ENCODE measurements at places on chromosomes 2 and 18.

- peak; percentile 12 for DNase-seq
These were observed 114.4 kb upstream of the DTNA start for GRCh38 chr18:34595690-34596089.

- no peak for DNase-seq
These were observed 17.3 kb upstream of the LBH start for GRCh38 chr2:30213907-30214463.

GRCh38 chr2:160474319-160474645 is 19.3 kb downstream of the RBMS1 start:
- no peak for DNase-seq

DNA sequence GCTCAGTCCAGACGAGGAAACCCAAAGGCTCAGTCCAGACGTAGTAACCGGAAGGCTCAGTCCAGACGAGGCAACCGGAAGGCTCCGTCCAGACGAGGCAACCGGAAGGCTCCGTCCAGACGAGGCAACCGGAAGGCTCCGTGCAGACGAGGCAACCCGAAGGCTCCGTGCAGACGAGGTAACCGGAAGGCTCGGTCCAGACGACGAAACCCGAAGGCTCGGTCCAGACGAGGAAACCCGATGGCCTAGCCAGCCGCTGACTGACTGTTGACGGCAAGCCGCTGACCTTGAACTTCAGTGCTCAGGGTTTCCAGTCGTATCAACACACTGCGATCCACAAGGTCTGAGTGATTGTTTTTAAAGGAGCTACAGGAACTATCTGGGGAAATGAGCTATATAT is 150.7 kb upstream of the TPO start:
- DNase-seq: no peak

DNA sequence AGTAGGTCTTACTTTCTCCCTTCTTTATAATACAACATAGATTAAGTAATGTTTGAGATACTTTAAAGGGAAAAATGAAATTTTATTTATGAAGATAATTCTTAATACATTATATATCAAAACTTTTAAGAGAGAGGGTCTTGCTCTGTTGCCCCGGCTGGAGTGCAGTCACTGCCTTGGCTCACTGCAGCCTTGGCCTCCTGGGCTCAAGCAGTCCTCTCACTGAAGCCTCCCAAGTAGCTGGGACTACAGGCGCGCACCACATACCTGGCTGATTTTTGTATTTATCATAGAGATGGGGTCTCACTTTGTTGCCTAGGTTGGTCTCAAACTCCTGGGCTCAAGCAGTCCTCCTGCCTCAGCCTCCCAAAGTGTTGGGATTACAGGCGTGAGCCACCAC is 94.8 kb downstream of the COX7A2L start:
- DNase-seq: no peak

DNA sequence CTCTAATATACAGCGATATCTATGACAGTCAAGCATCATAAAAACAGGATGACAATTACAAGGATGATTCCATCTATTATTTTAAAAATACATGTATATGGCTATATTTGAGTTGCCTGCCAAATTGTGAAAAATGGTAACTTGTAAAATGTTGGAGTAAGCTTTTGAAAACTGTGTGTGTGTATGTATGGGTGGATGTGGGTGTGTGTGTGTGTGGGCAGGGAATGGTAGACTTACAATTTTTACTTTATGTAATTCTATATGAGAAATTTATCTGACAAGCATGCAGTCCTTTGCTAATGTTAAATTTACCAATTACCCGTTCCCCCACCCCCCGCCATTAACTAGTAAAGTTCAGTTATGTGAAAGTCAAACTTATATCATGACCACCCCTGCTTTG is 14.0 kb downstream of the EPHA4 start:
- DNase-seq: no peak

DNA sequence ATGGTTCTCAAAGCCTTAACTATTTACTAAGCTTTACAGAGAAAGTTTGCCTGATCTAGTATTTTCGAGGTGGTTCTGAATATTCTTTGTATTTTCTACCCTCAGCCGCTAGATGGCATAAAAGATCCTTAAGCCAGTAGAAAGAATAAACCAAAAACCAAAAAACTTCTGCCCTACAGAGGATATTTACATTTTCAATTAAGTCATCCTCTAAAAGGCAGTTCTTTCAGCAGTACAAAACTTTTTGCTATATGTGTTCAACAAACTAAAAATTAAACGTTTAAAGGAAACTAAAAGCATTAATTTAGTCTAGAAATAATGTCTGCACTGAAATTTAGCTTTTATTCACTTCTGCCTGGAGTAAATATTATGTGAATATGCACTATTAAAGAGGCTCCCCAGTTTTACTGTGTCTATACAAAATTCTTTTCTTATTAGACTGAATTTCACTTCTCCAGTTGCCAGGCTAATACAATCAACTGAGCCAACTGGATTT is 297.5 kb downstream of the PIEZO2 start:
- DNase-seq: no peak

DNA sequence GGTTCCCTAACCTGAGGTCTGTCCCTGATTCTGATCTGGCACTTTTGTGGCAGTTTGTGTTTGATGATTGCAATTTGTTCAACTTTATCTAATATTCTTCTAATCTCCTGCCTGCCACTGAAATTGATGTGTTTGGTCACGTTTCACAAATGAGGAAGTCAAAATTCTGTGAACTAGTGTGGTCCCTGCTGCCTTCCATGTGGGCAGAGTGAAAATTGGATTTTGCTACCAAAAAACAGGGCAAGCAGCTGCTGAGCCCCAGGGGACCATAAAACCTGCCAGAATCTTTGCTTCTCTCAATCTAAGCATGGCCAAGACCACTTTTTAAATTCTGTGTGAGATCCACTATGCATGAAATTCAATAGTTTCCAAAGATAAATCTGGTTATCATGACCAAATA is 195.5 kb upstream of the CYRIA start:
- DNase-seq: no peak

- no peak for DNase-seq
These were observed 94.4 kb downstream of the FANCL start for GRCh38 chr2:58146707-58147106.

GRCh38 chr2:162400336-162400735 is 56.4 kb downstream of the GCA start:
- DNase-seq: no peak

GRCh38 chr2:66867063-66867441 is 432.1 kb downstream of the MEIS1 start:
- no peak for DNase-seq

DNA sequence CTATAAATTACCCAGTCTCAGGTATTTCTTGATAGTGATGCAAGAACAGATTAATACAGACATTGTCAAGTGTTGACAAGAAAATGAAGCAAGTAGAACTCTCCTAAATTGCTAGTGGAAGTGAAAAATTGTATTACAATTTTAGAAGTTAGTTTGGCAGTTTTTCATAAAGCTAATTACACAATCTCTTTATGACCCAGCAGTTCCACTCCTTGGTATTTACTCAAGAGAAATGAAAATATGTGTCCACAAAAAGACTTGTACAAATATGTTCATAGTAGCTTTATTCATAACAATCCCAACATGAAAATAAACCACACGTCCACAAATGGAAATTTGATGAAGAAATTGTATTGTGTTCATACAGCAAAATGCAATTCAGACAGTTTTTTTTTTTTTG is 49.4 kb downstream of the PDE1A start:
- DNase-seq: no peak

- DNase-seq: no peak
These were observed 62.1 kb upstream of the SLC16A14 start for GRCh38 chr2:230130668-230131364.

- DNase-seq: no peak
These were observed 4.9 kb upstream of the IMP4 start for GRCh38 chr2:130337735-130338325.

- DNase-seq: no peak
These were observed 91.6 kb downstream of the NFATC1 start for GRCh38 chr18:79487183-79487800.

DNA sequence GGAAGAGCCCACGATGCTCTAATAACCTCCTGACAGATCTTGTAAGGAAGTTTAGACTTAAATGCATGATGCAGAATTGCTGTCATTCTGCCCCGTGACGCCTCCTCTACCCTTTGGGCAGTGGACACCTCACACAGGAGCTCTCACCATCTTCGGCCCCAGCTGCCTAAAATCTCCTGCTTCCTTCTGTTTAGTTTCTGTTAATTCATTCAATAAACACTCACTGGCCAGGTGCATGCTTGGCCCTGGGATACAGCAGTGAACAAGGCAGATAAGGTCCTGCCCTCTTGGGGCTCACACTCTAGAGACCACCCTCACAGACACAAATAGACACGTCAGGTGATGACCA is 81.1 kb downstream of the SEPTIN10 start:
- DNase-seq: no peak

- no peak for DNase-seq
These were observed 329.7 kb upstream of the MEIS1 start for GRCh38 chr2:66105066-66105753.

DNA sequence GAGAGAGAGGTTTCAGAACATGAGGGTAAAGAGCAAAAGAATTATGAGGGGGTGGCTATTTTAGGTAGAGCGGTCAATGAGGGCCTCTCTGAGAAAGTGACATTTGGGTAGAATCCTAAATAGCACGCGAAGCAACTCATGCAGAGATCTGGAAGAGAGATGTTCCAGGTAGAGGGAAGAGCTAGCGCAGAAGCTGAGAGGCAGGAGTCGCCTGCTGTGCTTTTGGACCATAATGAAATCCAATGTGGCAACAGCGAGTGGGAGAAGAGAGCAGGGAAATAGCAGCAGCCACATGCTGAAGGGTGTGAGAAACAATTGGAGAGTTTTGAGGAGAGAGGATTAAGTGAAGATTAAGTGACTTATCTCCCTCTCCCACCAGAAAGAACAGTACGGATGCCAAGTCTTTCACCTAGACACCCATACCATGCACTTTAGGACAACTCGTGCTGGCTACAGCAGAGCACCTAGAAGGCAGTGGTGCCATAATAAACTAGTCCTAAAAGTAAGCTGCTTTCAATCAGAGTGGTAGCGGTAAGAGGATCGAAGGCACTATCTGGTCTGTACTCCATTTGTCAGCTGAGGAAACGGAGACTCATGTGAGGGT is 129.7 kb downstream of the LRP2 start:
- no peak for DNase-seq

- no peak for DNase-seq
These were observed 43.7 kb downstream of the MEX3C start for GRCh38 chr18:51153659-51154371.

GRCh38 chr2:59858540-59858939 is 694.9 kb downstream of the BCL11A start:
- DNase-seq: no peak

- no peak for DNase-seq
These were observed 174.4 kb downstream of the ALPK2 start for GRCh38 chr18:58454406-58455061.

GRCh38 chr2:6833300-6833604 is 32.5 kb downstream of the CMPK2 start:
- DNase-seq: no peak

DNA sequence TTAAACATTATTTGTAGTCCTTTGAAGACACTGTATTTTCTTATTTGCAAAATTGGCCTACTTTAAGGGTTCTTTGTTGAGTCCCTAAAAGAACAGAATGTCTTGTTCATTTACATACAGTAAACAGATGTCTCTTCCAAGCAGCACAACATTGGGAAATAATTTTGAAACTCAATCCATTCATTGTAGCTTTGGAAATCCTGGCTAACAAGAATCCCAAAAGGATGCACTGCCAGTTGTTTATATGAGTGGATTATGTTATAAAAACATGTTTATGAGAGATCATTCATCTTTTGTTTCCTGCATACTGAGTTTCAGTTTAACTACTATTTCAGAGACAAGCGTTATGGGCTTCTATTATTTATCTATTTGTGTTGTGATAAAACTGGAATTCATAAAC is 499.3 kb downstream of the PID1 start:
- DNase-seq: peak; percentile 2

DNA sequence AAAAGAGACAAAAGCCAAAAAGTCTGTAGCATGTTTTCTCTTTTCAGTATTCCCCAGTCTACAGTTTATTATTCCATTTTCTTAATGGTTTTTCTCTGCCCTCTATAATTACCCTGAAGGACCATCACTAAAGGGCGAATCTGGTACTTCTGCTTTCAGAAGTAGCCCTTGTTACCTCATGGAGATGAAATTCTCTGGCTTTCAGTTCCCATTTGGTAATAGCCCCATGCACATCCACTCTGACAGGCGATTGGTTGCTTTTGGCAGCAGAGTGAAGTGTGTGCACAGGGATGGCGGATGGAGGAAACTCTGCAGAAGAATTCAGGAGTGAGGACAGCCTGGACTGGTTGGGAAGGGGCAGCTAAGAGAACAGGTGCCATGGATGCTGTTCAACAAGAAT is 66.3 kb upstream of the NABP1 start:
- DNase-seq: no peak

DNA sequence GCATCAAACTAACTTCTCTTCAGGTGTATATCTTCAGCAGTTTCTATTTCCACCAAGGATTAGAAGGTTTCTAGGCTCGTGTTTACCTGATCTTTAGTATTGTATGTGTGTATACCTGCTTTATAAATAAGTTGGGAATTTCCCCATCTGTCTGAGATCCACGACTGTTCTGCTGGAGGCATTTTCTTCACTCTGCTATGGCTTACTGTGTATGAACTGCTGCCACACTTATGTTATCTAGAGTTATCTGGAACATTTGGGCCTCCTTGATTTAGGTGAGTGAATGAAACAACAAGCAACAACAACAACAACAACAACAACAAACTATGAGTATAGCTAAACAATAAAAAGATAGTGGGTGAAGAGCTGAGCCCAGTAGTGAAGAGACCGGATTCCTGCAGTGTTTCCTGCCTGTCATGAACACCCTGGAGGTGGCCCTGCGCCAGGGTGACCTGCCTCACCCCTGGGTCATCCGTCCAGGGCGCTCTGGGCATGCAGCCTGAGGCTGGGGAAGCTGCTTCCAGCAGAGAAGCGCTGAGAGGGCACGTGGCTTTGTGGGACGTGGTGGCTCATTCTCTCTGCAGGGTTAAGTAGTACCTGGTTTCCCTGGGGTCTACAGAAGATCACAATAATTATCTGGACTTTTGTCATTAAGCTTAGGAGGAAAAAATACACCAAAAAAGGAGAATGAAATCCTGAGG is 56.1 kb upstream of the GATA6 start:
- DNase-seq: no peak

Measured in right kidney (tissue), 9 donors.